Cardiac muscle cell (in vitro differentiated cells and primary cell): ENCODE measurements at places on chromosomes 2 and 18.

- DNase-seq = no peak
These were observed 695.9 kb downstream of the EPHA4 start for GRCh38 chr2:220876080-220876824.

- no peak for DNase-seq
These were observed 71.0 kb downstream of the DTNB start for GRCh38 chr2:25602333-25602723.

GRCh38 chr2:134482766-134483340, 229.0 kb downstream of the MGAT5 start:
- DNase-seq = no peak

DNA sequence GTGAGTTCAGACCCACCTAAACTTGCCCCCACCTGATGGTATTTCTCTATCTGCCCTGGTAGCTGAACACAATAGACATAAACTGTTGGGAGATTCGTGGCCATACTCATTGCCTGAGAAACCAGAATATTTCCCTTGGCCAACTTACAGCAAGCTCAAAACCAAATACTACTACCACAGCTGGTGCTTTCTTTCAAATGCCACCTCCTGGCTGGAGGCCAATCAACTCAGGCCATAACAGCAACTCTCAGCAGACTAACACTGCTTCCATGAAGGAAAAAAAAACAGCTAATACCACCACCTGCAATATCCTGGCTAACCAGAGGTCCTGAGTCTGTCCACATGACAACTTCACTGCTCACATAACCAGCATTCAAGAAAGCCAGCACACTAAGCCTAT, 373.1 kb downstream of the CMPK2 start:
- no peak for DNase-seq

DNA sequence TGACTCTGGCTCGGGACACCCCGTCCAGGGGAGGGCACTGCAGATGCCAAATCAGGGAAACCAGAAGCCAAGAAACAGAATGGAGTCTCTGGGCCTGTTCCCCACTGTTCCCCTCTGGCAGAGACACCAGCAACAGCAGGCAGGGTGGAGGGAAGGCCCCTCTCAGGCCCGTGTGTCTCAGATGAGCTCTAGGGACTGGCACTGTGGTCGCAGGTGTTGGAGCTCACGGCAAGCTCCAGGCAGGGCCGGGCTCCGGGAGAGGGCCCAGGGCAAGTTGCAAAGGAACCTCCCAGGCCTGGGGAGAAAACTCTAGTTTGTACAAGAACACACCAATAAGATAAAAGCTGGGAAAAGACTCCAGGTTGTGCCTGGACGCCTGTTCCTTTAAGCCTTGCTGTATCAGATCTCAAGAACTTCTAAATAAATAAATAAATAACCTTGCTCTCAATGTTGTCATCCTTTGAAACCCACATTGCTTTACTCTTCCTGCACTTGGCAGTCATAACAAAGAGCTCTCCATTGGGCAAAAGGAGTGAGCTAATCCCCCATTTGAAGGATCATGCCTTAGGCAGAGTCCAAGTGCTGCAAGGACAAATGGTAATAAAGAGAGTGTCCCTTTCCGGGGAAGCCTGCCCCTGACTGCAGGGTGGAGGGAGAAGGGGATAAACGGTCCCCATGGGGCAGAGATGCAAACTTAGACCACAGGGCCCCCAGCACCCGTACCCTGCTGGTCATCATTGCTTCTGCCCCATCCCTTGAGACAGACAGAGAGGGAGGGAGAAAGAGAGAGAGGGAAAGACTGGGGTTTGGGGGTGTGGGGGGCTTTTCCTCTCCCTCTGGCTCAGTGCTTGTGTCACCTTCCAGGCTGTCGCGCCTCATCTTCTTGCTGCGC, 33.3 kb downstream of the CNGA3 start:
- DNase-seq = no peak

GRCh38 chr2:12163866-12164265, 417.4 kb downstream of the LPIN1 start:
- DNase-seq = no peak

GRCh38 chr2:126809340-126809739, 89.3 kb upstream of the TEX51 start:
- DNase-seq = no peak

DNA sequence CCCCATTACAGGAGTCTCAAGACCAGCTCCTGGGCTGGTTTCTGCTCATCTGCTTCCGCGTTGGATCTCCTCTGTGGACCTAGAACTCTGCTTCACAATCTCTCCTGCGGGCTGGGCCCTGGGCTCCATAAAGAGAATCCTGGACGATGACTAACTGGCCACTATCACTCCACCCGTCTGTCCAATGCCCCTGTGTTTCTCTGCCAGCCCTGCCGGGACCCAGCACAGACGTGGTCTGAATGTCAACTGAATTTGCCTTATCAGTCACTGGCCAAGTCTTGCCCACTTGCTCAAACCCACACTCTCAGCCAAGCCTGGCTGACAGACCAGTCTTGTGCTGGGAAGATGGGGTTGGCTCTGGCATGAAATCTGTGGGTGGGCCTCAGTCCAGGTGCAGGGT, 17.4 kb downstream of the KIF3C start:
- no peak for DNase-seq

- DNase-seq = no peak
These were observed 6.5 kb upstream of the NDUFV2 start for GRCh38 chr18:9096007-9096371.

DNA sequence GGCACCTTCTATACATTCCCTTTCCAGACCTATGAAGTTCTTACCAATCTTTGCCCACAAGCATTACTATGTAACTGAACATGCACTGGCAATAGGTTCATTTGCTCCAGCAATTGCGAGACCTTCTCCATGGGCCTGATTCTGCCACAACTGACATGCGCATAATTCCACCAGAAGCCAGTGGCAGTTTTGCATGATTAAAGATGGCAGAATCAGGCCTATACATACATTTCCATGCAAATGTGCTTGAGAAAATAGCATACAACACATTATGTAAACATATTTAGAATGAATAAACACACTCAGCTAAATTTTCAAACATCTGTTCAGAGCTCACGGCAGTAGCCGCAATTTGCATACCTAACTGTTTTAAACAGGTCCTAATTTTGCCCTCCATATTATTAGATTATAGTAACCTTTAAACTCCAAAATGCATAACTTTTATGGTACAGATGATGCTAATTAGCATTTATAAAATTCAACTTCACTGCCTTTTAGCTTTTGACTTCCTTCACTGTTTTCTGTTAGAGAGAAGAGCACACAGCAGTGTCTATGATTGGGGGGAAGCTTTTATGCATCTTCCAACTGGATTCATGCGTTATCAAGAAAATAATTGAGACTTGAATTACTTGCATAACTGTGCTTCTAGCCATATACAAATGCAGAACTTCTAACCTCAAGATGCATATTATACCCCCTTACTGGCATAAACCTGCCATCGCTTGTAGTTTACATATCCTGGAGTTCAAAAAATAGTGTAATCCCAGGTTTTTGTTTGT, 155.3 kb upstream of the CDH19 start:
- no peak for DNase-seq

DNA sequence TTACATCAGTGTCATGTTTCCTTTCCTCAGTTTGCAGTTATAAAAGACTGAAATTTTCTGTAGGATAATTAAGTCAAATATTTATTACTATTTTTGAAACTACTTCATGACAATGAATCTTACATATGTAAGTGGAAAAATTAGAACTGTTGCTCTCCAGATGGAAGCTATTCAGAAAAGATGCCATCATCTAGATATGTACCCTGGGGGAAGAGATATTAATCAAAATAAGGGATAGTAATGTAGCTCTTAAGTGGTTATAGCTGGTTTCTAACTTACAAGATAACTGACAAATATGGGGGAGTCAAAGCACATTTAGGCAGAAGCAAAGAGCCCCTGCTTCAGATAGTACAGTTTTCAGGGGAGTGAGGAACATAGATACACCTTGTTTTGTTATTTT, 38.1 kb upstream of the PAX3 start:
- DNase-seq = no peak

GRCh38 chr18:58473071-58473470, 155.8 kb downstream of the ALPK2 start:
- DNase-seq = no peak

DNA sequence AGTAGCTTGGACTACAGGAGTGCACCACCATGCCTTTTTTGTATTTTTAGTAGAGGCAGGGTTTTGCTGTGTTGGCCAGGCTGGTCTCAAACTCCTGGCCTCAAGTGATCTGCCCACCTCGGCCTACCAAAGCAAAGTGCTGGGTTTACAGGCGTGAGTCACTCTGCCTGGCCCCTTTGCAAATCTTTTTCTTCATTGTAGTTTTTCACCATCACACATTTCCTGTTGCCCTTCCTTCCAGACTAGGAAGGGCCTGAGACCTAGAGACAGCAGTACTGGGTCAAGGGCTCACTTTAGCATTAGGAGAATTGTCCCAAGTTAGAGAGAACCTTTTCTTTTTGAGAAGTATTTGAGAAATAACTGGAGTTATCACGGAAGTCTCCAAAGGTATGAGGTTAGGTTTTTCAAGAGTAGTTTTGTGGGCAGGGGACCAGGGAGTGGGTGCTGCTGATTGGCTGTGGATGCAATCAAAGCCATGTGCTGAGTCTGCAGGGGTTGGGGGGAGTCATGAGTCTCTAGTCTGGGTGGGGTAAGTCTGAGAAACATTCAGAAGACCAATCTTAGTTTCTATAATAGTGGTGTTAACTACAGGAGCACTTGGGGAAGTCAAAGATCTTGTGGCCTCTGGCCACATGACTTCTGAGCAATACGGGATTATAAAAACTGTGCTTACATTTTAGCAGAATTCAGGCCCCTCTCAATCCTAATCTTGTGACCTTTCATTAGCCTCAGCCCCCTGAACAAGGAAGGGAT, 23.7 kb downstream of the B3GNT2 start:
- DNase-seq = no peak

DNA sequence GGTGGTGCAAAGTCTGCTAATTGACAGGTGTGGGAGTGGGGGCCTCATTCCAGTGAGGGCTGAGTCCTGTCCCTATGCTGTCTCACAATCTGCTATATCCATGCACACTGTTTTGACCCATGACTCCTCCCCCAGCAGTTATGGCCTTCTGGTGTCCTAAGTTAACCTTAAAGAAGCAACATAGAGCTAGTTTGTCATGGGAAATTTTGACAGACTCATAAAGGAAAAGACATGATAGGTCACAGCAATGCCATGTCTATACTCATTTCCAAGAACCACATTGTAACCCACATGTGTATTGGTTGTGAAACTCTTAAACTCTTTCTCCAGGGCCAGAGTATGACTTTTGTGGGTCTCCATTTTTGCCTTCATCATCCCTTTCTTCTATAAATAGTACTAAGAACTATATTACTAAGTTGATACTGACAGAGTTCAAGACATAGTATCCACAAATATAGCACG, 78.2 kb upstream of the SLC1A4 start:
- DNase-seq = no peak

- no peak for DNase-seq
These were observed 160.7 kb downstream of the LDLRAD4 start for GRCh38 chr18:13379062-13379865.

DNA sequence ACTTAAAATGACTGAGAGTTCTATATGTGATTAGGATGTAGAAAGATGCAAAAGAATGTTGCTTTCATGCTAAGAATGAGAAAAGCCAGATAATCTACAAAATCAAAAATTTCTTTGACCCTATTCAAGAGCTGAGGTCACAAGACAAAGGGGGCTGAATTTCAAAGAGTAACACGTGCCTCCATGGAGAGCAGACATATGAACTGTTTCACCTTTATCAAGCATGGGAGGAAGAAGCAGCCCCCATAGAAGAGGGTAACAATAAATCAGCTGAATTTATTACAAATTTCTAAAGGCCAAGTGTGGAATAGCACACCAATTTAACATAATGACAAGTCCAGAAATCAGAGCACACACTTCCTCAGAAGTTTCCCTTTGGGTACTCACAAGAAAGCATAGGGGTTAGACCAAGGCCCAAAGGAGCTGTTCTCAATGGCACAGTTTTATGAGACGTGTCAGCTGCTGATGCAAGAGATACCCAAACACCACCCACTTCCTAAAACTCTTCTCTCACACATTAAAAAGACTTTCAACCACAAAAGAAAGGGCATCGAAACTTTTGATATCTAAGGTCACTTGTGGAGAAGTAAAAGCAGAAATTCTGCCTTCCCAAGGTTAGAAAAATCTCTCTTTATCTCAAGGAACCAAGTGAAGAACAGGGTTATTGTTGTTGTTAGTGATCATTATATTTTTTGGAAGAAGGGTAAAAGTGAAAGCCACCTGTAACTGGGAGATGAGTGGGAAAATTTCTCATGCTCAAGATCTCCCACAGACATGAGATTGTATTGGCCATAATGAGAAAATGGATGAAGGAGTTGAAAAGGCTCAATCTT, 950.1 kb downstream of the TRIB2 start:
- DNase-seq = no peak

DNA sequence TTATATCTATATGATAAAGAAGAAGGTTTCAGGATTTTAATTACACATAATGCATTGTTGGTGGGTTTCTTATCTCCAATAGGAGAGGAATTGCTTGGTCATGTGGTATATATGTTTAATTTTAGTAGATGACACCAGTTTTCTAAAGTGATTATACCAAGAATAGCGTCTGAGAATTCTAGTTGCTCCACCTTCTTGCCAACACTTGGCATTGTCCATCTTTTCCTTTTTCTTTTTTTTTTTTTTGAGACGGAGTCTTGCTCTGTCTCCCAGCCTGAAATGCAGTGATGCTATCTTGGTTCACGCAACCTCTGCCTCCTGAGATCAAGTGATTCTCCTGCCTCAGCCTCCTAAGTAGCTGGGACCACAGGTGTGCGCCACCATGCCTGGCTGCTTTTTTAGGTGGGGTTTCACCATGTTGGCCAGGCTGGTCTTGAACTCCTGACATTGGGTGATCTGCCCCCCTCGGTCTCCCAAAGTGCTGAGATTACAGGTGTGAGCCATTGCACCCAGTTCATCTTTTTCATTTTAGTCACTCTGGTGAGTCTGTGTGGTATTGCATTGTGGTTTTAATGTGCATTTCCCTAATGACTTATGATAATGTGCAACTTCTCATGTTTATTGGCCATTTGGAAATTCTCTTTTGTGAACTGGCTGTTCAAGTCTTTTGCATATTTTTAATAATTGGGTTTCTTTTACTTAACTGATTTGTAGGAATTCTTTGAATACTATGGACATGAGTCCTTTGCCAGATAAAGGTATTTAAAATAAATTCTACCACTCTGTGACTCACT, 37.3 kb upstream of the ZNF512 start:
- peak; percentile 13 for DNase-seq

DNA sequence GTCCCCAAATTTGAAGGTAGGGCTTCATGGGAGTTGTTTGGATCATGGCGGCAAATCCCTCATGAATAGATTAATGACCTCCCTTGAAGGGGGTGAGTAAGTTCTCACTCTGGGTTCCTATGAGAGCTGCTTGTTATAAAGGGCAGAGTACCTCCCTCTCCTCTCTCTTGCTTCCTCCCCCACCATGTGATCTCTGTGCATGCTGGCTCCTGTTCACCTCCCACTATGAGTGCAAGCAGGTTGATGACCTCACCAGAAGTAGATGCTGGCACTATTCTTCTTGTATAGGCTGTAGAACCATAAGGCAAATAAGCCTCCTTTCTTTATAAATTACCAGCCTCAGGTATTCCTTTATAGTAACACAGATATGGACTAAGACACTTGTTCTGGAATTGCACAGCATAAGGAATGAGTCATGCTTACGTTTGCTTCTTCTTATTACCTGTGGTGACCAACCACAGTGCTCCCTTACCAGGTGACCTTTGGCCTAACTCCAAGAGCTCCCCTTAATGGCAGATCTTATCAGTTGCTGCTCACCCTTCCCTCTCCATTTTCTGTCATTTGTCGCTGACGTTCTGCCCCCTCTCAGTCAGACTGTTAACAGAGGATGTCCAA, 559.5 kb upstream of the GCFC2 start:
- DNase-seq = no peak
